ENCODE measurements at places on chromosomes 1 and 21.
A peak's percentile ranks its signal among the peaks of the same experiment; 100 is the strongest.

DNA sequence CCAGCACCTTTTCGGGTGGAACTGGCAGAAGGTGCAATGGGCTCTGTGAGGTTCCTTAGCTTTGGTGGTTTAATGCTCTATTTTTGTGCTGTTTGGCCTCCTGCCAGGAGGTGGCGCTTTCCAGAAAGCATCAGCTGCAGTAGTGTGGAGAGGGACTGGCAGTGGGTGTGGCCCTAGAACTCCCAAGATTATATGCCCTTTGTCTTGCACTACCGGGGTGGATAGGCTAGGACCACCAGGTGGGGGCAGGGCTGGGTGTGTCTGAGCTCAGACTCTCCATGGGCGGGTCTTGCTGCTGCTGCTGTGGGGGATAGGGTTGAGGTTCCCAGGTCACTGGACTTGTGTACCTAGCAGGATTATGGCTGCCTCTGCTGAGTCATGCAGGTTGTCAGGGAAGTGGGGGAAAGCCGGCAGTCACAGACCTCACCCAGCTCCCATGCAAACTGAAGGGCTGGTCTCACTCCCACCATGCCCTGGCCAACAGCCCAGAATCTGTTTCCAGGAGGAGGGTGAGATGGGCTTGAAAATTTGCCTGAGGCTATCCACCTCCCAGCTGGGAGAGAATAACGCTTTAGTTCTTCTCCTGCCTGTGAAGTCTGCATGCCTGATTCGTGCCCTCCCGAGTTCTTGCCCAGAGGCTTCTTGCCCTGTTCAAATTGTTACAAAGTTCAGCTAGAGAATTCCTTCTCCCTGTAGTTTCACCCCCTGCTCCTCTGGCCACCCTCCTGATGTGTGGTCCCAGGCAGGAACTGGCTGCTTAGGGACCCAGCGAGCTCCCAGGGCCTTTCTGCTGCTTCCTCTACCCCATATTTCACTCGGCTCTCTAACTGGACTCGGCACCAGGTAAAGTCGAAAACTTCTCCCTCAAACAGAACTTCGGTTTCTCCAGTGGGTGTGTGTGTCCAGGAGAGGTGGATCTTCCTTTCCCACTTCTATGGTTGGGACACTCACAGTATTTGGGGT lies 76.5 kb upstream of the BTG3 start:
- peak; percentile 68 for DNase-seq

DNA sequence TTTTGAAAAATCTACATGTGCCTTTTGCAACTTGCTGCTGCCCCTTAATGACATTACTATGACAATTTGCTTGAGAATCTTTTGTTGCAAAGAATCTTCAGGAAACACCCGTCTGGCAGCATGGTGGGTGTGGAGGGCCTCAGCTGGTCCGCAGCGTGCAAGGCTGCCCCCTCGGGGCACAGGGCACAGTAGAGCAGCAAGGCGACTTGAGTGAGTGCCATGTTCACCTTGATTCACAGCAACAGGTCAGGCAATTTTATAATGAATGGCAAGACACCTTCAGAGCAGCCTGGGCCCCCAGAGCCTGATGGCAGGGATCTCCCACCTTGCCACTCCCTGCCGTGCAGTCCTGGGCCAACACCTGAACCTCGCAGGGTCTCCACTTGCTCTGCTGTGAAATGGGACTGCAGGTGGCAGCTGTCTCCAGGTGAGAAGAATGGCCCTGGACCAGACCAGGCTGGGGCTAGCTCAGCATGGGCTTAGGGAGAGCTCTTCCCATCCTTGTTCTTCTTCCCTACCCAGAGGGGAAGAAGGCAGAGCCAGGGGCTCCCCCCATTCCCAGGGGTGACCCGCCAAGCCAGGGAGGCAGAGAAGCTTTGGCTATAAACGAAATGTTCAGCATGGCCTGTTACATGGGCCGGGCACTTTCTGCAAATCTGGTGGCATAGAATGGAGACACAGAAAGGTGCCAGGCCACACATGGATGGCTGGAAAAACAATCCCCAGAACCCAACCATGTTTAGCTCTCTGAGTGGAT lies 34.5 kb upstream of the ACTRT2 start:
- DNase-seq: no peak

DNA sequence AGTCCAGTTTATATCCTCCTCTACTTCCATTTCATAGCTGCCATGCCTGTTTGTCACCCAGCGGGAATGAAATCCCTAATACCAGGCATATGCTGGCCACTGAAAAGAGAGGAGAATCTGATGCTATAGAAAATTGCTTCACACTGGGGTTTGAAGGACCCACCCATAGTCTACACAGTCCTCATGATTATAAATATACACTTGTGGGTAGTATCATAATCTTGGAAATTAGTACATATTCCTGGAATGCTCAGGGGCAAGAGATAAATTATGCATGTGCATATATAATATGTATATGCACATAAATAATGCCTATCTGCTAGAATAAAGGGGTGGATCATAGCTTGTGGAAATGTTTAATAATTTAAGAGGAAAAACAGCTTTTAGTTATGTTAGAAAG lies 105.8 kb downstream of the PRRX1 start:
- no peak for DNase-seq

- no peak for DNase-seq
These were observed 117.5 kb downstream of the MACF1 start for GRCh38 chr1:39321979-39322378.

DNA sequence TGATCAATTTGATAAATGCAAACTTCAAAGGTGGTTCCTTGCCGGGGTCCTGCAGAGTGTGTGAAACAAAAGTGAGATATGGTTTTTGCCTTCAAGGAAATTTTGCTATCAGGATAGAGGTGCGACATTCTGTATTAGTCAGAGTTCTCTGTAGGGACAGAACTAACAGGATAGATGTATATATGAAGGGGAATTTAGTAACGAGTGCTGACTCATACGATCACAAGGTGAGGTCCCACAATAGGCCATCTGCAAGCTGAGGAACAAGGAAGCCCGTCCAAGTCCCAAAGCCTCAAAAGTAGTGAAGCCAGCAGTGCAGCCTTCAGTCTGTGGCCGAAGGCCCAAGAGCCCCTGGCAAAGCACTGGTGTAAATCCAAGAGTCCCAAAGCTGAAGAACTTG lies 157.0 kb downstream of the RYR2 start:
- no peak for DNase-seq

- DNase-seq: no peak
These were observed 856.3 kb upstream of the B3GALT2 start for GRCh38 chr1:194042736-194043135.

- no peak for DNase-seq
These were observed 93.9 kb upstream of the USP24 start for GRCh38 chr1:55309053-55309452.

- no peak for DNase-seq
These were observed 1.0 kb upstream of the AK4 start for GRCh38 chr1:65146908-65147423.

- DNase-seq: no peak
These were observed 119.4 kb downstream of the AKT3 start for GRCh38 chr1:243730487-243731150.

GRCh38 chr1:59699227-59699847 lies 115.4 kb upstream of the HOOK1 start:
- DNase-seq: peak; percentile 55

DNA sequence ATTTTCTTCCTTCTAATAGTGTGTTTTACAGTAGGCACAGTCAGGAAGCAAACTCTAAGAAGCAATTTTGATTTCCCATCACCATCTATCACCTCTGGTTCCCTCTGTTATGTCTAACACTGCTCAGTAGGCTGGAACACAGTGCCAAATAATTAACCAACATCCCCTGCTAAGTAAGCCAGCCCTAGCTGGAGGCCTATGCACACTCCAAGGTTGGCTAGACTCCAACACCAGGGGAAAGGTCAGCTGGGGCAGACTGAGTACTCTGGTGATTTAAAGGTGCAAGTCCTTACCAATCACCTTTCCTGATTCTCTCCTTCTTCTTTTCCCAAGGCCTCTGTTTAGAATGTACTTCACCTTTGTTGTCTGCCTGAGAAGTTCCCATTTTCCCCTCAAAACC lies 46.5 kb upstream of the BEND5 start:
- DNase-seq: no peak

GRCh38 chr21:45209685-45210284 lies 77.9 kb downstream of the POFUT2 start:
- DNase-seq: no peak

DNA sequence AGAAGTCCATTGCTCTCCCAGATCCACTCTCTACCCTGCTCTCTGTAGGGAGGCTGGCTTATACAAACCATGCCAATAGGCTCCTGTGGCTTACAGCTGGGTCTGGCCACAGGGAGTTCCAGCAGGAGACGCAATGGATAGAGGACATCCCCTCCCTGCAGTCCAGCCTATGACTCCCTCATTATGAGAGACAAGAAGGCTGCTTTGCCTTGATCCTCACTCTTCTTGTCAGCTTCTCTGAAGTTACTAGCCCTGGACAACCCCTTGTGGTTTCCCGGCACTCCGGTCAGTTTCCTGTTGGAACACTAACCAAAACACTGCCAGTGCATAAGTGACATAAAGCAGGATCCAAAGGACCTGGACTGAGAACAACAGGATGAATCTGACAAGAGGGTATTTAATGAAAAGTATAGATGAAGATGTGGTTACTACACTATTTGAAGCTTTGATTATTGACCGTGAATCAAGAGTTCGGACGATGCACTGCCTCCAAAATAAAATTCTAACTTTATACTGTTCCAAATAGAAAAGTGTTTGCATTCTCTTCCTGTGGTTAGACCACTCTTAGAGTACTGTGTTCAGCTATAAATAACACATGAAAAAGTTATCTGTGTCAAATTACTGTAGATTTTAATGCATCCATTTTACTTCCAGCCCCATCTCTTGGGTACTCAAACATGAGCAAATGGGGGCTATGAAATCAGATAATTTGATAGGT lies 32.7 kb upstream of the ZNF326 start:
- DNase-seq: no peak

- no peak for DNase-seq
These were observed 889.2 kb upstream of the NCAM2 start for GRCh38 chr21:20108976-20109540.

- no peak for DNase-seq
These were observed 20.8 kb upstream of the MPC2 start for GRCh38 chr1:167957710-167958109.

- DNase-seq: no peak
These were observed 12.1 kb downstream of the HHAT start for GRCh38 chr1:210340841-210341240.

DNA sequence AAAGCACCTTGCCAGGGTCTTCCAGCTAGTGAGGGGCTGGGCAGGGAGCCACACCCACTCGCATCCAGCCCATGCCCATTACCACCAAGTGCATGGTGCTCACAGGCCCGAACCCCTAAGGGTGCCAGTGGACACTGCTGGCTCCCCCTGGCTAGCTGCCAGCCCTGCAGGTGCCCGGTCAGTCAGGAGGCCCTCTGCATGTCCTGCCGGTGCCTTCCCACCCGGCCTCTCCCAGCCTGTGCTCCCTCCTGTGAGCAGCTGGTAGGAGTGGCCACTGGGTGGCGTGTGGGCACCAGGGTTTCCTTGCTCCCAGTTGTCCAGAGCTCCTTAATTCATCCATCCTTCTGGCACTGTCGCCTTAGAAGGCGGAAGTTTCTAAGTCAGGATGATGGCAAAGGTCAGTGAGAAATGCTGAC lies 33.4 kb downstream of the QSOX1 start:
- DNase-seq: peak; percentile 31

Data from NCI-H446 treated with DMSO at 0.1 percent for 48 hours (cell line).